Spinal cord (tissue), 10 donors: ENCODE measurements at places on chromosomes 7 and 10. TPM values are rescaled to one million over a fixed set of nuclear protein-coding genes. Genes with fewer than 3 reads are reported as not detected.

Gene RBP4
- total RNA-seq: 3.7 TPM

DNA sequence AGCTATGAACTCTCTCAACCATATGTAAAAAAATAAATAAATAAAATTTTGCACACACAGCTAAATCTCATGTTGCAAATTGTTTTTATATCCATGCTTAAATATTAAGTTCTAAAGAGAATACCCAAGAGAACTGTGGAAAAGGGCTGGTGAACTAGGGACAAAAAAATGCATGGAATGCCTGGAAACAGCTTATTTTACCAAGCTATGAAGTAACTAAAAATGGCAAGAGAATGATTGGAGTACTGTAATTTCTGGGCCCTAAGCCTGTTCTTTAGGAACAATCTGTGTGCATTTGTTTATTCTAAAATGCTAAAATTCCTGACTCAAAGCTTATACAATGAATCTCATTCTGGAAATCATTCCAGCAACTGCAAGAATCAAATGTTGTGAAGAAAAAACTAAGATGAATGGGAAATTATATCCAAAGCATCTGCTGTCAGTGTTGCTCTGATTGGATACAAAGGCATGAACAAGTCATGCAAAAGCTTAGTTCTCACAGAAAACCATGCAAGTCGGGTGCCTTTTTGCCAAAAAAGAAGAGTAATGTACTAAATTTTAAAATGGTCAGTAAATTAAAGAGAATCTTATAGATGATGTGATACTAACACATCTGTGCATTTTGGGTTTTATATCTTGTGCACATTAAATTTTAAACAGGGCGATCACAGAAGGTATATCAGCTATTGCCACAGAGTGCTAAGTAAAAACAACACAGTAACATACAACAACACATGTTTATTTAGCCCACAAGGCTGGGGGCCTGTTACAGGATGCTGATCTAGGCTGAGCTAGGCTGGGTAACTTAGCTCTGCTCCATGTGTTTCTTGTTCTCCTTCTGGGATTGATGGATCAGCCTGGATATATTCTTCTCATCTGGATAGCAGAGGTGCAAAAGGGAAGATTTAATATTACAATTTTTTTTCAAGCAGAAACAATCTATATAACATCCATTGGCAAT is 453.5 kb upstream of the SEMA3A start:
- H3K4me3 ChIP-seq: no peak overlapping the region
- H3K27ac ChIP-seq: peak overlapping the region; percentile 15
- no peaks in the 10 kb centered on the region for H3K4me1 ChIP-seq
- DNase-seq: no peak
- no peaks in the 10 kb centered on the region for H3K36me3 ChIP-seq

DNA sequence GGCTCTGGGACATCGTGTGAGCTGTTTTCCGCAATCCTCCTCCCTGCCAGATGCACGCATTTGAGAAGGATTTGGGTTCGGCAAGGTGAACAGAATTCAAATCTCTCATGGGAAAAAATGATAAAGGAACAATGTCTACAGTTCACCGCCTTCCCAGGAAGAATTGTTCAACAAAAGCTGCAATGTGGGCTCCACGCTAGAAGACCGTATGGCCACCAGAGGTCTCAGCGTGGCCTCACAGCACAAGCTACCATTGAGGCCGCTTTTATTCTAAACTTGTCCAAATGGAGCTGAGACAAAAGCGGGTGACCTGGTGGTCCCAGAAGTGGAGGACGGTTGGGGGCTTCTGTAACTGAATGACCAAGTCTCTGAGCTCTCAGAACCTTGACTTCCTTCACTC is 733.1 kb downstream of the PARD3 start:
- no peaks in the 10 kb centered on the region for H3K36me3 ChIP-seq
- no peak overlapping the region for H3K4me3 ChIP-seq
- peaks cover 7% of the 10 kb centered on the region for H3K4me1 ChIP-seq
- H3K27ac ChIP-seq: no peak overlapping the region
- H3K27me3 ChIP-seq: no peaks in the 10 kb centered on the region

- no peak overlapping the region for H3K27ac ChIP-seq
- no peaks in the 10 kb centered on the region for H3K4me1 ChIP-seq
- H3K4me3 ChIP-seq: no peak overlapping the region
Observed at GRCh38 chr7:108038986-108039385, 36.0 kb upstream of the LAMB1 start.

- H3K27me3 ChIP-seq: no peaks in the 10 kb centered on the region
- H3K4me3 ChIP-seq: no peak overlapping the region
- H3K4me1 ChIP-seq: no peaks in the 10 kb centered on the region
- no peak overlapping the region for H3K27ac ChIP-seq
Observed at GRCh38 chr7:100356416-100357068, 1.4 kb upstream of the PILRB start.

DNA sequence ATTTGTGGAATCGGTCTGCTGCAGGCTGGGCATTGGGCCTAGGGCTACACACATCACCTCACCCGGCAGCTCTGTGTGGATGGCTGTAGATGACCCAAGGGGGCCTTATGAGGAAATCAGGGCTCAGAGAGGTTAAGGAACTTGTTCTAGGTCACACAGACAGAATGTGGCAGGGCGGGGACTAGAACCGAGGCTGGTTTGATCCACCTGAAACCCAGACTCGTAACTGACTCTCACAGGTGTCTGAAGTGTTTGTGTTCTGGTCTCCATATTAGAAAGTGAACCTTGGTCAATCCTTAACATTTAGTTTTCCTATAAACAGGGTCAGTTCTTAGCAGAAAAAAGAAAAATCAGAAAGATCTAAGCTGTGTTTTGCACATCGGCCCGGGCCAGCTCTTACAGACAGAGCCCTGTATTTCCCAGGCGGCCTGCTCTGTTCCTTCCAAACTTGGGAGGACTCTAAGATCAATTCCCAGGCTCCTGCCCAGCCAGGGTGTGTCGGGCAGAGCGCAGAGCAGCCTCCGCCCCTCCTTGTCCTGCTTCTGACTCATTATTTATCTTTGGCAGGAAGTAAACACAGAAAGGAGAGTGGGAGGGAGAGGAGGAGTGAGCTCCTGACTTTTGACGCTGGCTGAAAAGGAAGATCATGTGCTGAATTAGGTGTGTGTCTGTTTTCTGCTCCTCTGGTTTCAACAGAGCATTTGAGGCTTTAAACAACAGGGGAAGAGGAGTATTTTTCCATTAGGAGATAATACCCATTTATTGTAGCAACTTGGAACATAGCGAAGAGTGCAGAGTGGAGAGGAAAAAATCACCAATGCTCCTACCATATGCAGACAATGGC is 74.1 kb downstream of the TACC2 start:
- peaks cover 3% of the 10 kb centered on the region for H3K4me1 ChIP-seq
- no peak overlapping the region for H3K4me3 ChIP-seq
- H3K27ac ChIP-seq: peak overlapping the region; percentile 54
- no peaks in the 10 kb centered on the region for H3K36me3 ChIP-seq
- H3K27me3 ChIP-seq: no peaks in the 10 kb centered on the region

DNA sequence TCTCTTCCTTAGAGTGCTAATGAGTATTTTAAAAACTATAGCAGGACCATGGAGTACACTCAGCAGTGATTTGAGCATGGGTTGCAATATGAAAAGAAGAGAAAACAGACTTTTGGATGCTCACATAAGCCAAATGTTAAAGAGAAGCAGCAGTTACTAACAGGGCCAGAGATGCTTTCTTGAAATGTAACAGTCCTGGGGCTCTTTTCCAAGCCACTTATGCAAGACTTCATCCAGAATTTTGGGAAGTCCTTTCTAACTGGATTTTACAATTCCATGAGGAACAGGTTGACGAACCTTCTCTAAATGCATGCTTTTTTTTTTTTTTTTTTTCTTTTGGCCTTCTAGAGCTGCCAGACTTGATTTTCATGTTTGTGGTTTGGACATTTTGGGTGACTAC is 282.0 kb downstream of the SEC23IP start:
- no peaks in the 10 kb centered on the region for H3K36me3 ChIP-seq
- H3K27ac ChIP-seq: no peak overlapping the region
- no peaks in the 10 kb centered on the region for H3K4me1 ChIP-seq
- no peaks in the 10 kb centered on the region for H3K27me3 ChIP-seq
- H3K4me3 ChIP-seq: no peak overlapping the region

Gene VSTM4
- total RNA-seq: 40.5 TPM

GRCh38 chr10:82411416-82411815 is 536.4 kb downstream of the NRG3 start:
- H3K36me3 ChIP-seq: no peaks in the 10 kb centered on the region
- H3K4me3 ChIP-seq: no peak overlapping the region
- no peaks in the 10 kb centered on the region for H3K27me3 ChIP-seq
- no peak overlapping the region for H3K27ac ChIP-seq

DNA sequence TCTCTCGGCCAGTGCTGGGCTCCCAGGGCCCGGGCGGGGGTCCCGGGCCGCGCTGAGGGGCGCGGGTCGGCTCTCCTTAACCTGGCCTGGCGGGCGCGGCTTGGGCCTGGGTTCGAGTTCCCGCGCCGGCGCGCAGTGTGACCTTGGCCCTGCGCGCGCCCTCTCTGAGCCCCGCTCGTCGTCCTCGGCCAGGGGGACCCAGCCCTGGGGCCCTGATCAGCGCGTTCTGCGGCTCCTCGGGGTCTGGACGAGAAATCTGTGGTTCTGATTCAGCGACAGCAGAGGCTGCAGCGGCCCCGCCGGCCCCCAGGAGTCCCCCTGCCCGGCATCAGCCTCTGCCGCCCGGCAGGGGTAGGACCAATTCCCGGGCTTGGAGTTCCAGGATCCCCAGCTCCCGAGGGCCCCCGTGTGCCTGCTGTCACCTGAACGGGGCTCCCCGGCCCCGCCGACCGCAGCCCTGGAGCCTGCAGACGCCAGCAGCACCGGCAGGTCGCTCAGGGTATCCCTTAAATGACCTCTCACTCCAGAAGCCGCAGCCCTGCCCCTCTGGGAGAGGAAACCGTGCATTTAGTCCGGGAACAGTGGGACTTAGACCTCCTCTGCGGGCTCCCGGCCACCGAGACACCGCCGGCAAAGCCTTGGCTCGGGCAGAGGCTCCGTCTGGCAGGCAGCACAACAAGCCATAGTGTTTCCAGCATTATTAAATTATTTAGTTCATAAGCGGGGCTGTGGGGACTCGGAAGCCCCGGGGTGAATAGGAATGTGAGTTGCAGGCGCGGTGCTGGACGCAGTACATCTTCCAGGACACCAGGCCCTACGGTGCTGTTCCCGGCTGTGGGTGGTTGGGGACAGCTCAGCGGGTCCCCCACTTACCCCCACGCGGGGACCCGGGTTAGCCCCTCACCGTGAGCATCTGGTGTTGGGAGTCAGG is 572 bp downstream of the CHST12 start:
- H3K4me3 ChIP-seq: peak overlapping the region; percentile 78
- H3K27ac ChIP-seq: peak overlapping the region; percentile 7
- H3K27me3 ChIP-seq: no peaks in the 10 kb centered on the region
- no peaks in the 10 kb centered on the region for H3K36me3 ChIP-seq

Gene WDR86
- 139 TPM for total RNA-seq

DNA sequence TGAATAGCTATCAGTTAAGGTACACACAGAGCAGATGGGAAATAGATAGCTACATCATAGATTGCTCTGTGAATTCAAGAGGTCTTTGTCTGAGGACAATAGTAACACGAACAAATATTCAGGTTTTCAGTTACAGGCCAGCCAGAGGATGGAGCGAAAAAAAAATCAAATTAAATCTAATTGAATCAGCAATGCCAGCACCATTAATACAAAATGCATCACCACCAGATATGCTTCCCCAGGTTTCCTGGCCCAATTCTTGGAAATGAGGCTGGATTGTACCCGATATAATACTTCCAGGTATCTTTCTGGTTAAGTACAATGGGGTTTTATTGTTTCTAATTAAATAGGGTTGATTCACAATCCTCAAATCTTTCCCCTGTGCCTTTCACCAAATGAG is 975.8 kb upstream of the AUTS2 start:
- H3K27ac ChIP-seq: no peak overlapping the region
